GM13976 (cell line): ENCODE measurements at places on chromosomes 5 and 9.

DNA sequence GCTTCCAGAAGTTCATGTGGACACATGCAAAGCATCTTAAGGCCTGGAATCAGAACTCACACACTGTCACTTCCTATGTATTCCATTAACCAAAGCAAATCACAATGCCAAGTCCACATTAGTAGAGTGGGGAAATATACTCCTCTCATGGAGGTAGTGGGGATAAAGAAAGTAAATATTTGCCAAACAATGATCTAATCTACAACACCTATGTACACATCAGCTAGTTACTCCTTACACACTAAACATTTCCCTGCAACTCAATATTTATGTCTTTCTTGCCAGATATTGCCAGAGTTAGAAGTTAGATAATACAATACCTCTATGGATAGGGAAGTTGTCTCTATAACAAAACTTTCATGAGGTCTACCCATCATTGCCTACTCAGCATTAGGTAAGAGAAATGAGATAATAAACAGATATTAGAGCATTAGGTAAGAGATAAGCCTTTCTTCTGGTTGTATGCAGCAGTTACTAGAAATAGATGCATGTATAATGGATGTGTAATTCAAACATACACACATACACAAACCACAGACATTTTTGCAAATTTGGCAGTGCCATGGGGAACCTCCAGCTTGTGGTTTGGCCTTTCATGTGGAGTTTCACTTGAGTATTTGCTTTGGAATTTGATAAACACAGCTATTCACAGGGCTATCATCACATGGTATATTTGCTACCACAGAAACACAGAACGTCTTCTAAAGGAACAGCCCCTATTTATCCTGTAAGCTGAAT is 196.5 kb downstream of the TLE1 start:
- DNase-seq, result no peak

DNA sequence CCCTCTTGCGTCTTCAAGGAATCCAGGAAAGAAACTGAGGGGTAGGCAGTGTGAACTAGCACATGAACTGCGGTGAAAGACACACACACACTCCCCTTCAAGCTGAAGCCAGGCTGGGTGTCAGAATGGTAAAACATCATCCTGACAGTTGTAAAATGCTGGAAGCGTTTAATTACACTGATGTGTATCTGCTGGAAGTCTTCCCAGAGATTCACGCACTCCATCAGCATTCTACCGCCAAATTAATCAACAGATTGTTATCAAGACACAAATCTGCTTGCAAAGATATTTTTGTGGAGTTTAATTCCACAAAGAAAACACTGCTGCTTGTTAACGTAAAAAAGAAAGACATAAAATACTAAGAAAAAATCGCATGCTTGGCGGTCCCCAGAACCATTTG is 241.0 kb upstream of the NFIL3 start:
- DNase-seq, result no peak

DNA sequence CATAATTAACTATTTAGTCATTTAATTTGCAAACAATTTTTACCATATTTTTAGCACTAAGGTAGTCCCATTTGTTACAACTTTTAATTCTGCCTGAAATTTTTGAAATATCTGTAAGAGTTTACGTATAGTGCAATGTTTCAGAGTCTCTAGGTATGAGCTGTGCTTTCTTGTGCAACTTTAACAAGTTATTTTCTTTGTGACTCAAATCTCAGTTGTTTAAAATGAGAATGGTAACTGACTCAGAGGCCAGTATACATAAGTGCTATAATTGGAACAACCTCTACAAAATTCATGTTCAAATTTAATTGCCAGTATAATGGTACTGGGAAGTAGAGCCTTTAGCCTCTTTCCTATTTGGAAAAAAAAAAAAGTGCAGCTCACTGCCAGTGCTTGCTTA is 14.2 kb upstream of the ZNF883 start:
- no peak for DNase-seq

GRCh38 chr9:135533674-135534073 is 12.3 kb upstream of the OBP2A start:
- DNase-seq, result no peak

DNA sequence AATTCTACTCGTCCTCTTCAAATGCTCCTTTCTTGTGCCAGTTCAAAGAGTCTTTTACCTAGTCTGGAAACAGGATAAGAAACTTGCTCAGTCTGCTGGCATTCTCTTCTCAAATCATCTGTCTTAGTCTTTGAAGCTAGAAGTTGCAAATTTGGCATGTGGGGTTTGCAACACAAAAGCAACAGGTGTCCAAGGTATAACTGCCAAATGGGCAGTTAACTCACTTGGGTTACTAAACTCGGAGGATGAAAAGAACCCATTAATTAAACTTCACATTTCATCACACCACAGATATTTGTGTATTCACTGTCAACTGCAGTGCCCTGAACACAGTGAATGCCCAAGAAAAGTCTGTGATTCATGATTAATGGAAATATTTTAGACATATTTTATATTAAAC is 108.0 kb upstream of the TARS1 start:
- DNase-seq, result no peak

DNA sequence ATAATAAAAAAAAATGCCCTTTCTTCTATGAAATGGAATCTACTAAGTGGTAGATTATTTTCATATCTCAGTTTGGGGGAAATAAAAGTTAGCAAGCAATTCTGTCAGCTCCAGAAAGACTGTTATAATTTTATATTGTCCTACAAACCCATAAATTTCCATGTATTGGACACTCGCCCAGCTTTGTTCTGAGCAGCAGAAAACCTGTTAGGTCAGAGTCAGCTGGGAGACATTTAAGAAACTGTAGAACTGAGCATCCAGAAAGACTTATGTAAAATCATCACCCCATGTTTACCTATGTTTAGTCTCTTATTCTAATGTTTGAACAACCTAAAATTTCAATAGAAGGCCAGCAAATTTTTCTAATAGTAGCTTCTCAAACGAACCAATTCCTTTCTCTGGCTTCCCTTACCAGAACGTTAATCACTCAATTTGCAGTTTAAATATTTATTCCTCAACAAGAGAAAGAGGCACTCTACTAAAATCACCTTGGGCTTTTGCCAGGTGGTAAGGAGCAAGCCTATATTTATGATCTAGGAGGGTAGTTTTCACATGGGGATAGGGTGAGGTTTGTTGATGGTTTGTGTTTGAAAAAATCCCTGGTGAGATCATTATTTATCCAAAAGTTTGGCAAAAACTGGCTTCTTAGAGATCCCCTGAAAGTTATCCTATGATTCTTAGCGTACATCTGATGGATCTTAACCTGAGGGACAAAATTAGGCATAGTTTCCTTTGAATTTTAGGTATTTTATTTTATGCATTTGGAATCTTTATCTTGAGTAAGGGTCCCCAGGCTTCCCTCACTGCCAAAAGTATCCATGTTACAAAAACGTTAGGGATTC is 34.4 kb downstream of the MACROH2A1 start:
- DNase-seq, result no peak

DNA sequence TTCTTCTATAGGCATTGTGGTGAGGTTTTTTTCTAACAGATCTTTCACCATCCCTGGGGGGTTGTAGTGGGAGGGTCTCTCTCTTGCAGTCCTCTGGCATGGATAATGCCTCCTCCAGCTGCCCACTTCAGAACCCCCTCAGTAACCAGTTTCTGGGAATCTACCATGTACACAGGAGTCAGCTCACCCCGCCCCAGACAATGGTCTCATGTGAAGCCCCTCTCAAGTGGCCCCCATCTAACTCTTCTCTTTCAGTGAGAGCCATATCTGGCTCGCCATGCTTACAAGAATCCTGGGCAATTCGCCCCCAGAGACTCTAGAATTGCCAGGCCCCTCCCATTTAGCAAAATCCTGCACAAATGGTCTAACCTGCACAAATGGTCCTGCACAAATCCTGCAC is 144.4 kb upstream of the FSTL4 start:
- no peak for DNase-seq

DNA sequence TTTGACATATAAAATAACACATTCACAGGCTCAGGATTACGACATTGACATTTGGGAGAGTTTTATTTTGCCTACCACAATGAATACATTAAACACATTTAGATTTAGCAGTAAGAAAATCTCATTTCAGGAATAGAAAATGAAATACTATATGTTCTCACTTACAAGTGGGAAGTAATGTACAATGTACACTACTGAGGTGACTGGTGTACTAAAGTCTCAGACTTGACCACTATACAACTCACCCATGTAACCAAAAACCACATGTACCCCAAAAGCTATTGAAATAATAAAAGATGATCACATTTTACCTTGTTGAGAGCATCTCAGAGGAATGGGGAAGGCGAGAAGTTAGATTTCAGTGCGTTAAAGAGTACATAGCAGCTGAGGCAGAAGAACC is 1202.4 kb upstream of the SEMA6A start:
- no peak for DNase-seq

DNA sequence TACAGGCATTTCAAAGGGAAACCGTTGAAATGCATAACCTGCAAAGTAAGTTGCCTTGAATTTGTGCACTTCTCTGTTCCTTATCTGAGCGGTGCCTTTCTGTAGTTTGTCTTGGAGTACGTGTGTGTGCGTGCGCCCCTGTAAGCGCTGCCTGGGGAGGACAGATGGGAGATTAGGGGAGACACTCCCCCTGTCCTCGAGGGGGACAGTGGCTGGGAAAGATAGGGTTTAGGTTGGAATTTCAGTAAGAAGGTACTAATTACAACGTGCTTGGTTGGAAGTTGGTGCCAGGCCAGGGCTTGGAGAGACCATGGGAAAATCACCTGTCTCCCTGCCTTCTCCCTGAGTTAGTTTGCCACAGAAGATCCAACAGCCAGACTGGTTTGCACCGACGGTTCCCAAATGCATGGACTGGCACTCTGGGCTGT is 73.2 kb downstream of the PIK3R1 start:
- DNase-seq, result no peak

- no peak for DNase-seq
These were observed 181.2 kb upstream of the IER5L start for GRCh38 chr9:129359162-129359811.

- no peak for DNase-seq
These were observed 36.4 kb upstream of the CHD1 start for GRCh38 chr5:98965226-98965625.

DNA sequence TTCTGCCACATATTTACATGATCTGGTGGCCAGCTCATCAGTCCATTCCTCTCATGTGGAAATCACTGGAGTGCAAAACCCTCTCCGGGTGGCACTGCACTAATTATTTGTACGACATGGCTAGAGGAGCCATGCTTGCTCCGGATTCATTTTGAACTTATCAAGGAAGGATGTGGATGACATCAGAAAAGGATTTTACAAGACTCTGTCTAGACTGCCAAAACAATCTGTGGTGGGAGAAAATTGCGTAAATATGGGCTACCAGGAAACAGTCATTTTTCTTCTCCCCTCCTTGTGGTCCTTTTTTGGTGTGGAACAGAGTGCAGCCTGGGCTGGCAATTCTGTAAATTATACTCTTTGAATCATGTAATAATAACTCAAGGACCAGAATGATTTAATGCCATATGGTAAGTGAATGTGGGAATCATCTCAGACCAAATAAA is 123.4 kb upstream of the IFNE start:
- no peak for DNase-seq

- peak; percentile 33 for DNase-seq
These were observed 60.2 kb downstream of the MELK start for GRCh38 chr9:36632892-36633291.

DNA sequence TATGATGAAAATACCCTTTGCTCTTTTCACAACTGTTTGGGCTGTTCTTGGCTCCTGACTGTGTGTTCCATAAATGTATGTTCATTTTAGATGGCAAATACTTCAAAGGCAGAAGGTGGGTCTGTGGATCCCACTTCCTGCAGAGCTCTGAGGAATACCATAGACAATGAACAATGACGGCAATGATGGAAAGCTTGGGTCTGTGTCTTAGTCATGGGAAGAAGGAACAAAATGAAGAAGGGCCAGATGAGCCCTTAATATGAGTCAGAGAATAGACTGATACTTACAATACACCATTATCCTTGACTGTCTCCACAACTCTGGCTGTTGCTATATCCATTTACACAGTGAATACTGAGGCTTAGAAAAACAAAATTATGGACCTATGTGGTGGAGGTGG is 126.0 kb downstream of the SLIT3 start:
- no peak for DNase-seq

DNA sequence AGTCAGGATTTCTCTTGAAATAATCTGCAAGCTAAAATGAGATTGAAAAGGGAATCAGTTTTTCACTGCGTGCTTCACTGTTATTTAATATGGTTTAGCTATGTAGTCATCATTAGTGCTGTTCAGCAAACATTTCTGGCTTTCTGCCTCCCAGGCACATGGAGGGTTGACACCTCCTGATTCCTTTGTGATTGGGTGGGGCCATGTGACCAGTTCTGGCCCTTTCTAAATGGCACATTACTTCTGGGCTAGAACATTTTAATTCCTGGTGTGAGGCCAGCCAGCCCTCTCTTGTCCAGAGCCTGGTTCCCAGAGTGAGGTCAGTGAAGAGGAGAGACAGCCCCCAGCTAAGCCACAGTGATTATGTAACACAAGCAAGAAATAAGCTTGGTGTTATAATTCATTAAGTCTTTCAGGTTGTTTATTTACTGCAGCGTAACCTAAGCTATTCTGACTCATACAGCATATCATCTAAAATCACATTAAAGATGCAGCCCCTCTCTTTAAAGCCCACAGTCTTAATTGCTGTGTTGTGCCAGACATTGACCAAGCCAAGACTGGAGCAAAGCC is 17.4 kb upstream of the ARSI start:
- DNase-seq, result no peak

GRCh38 chr5:119367502-119368237 is 11.9 kb downstream of the TNFAIP8 start:
- DNase-seq, result peak; percentile 50

- DNase-seq, result no peak
These were observed 15.7 kb upstream of the TSSK1B start for GRCh38 chr5:113450462-113450861.

- no peak for DNase-seq
These were observed 20.8 kb downstream of the MFAP3 start for GRCh38 chr5:154059583-154059982.

DNA sequence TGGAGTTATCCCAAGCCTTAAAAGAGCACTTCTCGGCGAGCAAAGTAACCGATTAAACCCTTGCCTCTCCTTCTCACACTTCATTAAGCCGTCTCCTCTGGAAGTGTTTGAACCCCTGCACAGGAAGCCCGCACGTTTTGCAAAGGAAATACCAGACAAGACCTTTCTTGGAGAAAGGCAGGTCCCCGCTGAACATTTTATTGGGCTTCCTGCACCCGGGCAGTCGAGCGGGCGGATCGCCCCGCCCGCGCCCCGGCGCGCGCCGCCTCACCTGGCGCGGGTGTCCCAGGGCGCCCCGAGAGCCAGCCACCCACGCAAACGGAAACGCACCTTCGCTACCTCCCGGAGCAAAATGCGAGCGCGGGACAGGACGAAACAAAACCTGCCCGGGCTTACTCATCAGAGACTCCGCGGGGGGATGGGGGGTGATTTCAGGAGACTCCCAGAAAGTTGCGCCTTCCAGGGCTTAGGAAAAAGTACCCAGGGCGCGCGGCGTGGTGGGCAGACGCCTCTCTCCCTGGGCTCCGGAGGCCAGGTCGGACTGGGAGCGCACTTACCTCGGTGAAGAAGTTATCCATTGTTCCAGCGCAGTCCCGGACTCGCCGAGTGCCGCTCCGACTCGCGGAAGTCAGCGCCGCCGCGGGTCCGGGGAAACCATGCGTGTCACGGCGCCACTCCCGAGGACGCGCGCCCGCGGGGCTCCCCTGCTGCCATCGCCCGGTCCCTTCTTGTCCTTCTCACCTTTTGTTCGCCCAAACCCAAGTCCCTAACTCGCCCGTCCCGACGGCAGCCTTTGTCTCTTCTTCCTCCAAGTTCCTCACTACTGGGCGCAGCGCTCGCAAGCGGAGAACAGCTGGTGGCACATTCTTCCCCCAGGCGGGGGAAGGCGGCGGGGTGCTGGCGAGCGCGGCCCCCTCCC is 598 bp downstream of the MYO10 start:
- DNase-seq, result peak; percentile 33

GRCh38 chr9:71552480-71552879 is 215.8 kb downstream of the CEMIP2 start:
- no peak for DNase-seq
